Activated naive CD4-positive, alpha-beta T cell treated with anti-CD3 and anti-CD28 coated beads, Interleukin-2, amount 10 ng/mL, durations not matched to agents 7 days and 5 days (primary cell): ENCODE measurements at places on chromosomes 3 and 15.
A peak's percentile ranks its signal among the peaks of the same experiment; 100 is the strongest.

DNA sequence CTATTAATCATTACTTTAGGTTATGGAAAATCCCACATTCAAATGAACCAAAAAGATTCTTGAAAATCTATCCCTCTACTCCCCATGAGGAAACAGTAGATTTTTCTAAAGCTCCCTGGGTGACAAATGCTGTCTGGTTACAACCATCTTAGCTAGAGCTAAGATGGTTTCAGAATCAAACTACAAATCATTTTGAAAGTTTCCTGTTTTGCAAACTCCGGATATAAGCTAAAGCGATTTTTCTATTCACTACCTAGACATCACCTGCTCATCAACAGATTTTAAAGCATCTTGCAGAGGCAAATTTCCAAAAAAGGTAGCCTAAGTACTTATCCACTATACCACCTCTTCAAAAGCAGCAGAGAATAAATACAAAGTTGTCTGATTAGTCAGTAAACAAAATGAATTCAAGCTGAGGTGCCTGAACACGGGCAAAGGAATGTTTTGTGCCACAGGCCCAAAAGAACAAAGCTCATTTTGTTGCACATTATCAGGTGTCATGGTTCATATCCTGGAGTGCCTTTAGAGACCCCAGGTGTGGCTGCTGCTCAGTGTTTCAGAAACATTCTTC lies 204.9 kb downstream of the TNIK start:
- peak; percentile 32 for DNase-seq
- peak overlapping the region; percentile 49 for H3K4me3 ChIP-seq
- peaks cover 59% of the 10 kb centered on the region for H3K36me3 ChIP-seq
- H3K27ac ChIP-seq = peak overlapping the region; percentile 99
- H3K4me1 ChIP-seq = peaks cover 76% of the 10 kb centered on the region

DNA sequence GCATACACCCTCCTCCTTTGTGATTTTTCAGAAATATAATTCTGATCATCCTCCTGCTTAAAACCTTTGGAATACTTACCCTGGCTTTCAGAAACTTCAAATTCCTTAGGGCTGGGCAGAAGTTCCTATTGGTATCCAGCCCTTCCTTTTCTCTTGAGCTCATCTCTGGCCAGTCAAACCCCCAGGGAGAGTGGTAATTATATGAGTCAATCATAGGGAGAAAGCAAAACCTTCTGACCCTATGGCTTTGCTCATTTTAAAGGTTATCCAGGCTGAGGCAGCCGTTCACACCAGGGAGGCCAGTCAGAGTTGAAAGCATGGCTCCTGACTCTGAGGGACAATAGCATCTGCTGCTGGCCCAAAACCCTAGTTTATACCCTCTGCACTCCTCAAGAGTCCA lies 23.9 kb upstream of the CTNNB1 start:
- no peak overlapping the region for H3K4me3 ChIP-seq
- H3K27ac ChIP-seq = no peak overlapping the region
- no peaks in the 10 kb centered on the region for H3K4me1 ChIP-seq
- DNase-seq = no peak

- peaks cover 8% of the 10 kb centered on the region for H3K4me1 ChIP-seq
- no peak overlapping the region for H3K27ac ChIP-seq
- no peak for DNase-seq
- peaks cover 16% of the 10 kb centered on the region for H3K27me3 ChIP-seq
Observed at GRCh38 chr3:142228964-142229363, 3.6 kb upstream of the GK5 start.

GRCh38 chr15:101490922-101491733 lies 1.6 kb upstream of the PCSK6 start:
- peaks cover 79% of the 10 kb centered on the region for H3K27me3 ChIP-seq
- peaks cover 13% of the 10 kb centered on the region for H3K4me1 ChIP-seq
- no peak overlapping the region for H3K27ac ChIP-seq
- no peaks in the 10 kb centered on the region for H3K36me3 ChIP-seq

- no peaks in the 10 kb centered on the region for H3K27me3 ChIP-seq
- DNase-seq = no peak
- no peak overlapping the region for H3K4me3 ChIP-seq
- H3K36me3 ChIP-seq = no peaks in the 10 kb centered on the region
Observed at GRCh38 chr3:117558681-117559080, 849.1 kb downstream of the TUSC7 start.

- no peak for DNase-seq
- H3K36me3 ChIP-seq = no peaks in the 10 kb centered on the region
- H3K4me3 ChIP-seq = no peak overlapping the region
- H3K4me1 ChIP-seq = peaks cover 5% of the 10 kb centered on the region
- no peak overlapping the region for H3K27ac ChIP-seq
Observed at GRCh38 chr15:80240276-80240675, 11.7 kb downstream of the CTXND1 start.

DNA sequence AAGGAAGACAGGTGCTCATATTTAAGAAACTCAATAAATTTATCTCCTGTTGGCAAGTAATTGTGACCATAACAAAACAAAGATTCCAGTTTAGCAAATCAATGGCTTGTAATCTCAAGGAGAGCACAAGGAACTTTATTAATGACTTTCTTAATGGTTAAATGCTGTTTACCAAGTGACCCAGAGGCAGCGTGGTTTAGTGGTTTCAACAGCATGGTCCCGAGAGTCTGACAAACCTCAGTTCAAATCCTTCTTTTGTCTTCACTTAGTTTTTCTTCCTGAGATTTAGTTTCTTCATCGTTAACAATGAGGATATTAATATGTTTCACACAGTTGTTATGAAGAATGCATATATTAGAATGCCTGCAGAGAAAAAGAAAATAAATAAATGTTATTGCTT lies 212.6 kb downstream of the KCNMB2 start:
- H3K27me3 ChIP-seq = no peaks in the 10 kb centered on the region
- DNase-seq = no peak
- H3K27ac ChIP-seq = no peak overlapping the region
- H3K4me1 ChIP-seq = no peaks in the 10 kb centered on the region
- H3K36me3 ChIP-seq = no peaks in the 10 kb centered on the region

DNA sequence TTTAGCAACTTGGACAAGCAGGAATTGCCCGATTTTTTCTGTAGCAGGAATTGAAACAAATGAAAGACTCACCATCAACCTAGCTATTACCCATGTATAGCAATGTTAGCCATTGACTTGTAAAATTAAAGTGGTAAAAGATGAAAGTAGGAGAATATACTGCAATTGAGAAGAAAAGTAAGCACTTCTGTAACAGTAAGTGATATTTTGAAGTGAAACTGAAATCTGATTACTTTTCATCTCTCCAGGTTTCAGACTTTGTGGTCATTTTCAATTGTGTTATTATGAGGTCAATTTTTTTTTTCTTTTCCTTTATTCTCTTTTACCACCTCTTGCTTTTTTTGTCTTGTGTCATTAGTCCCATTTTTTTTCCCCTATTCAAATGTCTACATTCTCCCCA lies 1078.2 kb downstream of the ZPLD1 start:
- H3K27ac ChIP-seq = no peak overlapping the region
- H3K4me1 ChIP-seq = no peaks in the 10 kb centered on the region
- H3K36me3 ChIP-seq = no peaks in the 10 kb centered on the region
- H3K4me3 ChIP-seq = no peak overlapping the region
- H3K27me3 ChIP-seq = no peaks in the 10 kb centered on the region

DNA sequence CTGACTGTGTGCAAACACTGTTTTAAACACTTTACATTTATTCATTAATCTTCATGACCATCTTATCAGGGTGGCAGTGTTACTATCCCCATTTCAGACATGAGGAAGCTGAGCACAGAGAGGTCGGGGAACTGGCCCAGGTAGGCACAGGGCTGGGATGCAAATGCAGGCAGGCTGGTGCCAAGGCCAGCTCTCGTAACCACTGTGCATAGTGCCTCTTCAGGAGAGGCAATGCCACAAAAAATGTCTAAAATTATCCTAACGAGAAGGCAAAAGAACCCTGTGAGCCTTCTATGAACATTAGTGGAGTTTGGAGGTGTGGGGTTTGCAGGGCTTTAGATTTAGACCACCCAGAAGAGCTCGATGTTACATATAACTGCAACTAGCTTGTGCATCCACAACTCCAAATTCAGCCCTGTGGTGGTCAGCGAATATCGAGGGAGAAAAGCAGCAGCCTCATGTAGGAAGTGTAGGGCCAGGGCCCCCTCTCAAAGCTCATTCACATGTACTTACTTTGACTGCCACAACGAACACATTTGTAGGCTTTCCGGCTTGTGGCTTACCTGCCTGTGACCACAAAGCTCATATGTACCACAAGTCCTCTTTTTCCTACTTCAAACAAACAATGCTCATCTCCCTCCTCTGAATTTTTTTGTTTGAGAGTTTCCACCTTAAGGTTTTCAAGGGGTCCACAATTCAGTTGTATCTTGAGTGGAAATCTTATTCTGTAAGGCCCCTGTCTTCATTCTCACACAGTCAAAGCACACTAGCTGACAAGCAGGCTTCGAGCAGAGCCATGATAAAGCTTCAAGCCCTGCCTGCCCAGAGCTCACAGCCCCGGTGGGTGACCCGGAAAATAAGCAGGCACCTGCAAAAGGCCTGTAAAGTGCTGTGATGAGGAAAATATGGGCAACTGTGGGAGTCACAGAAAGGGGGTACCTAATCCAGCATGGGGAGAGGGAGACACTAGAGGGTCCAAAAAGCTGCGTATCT lies 722.9 kb upstream of the CFAP20DC start:
- H3K4me3 ChIP-seq = peak overlapping the region; percentile 11
- H3K27me3 ChIP-seq = no peaks in the 10 kb centered on the region
- H3K27ac ChIP-seq = peak overlapping the region; percentile 38
- H3K4me1 ChIP-seq = peaks cover 53% of the 10 kb centered on the region
- peaks cover 38% of the 10 kb centered on the region for H3K36me3 ChIP-seq
- peak; percentile 82 for DNase-seq

- no peak overlapping the region for H3K4me3 ChIP-seq
- H3K27me3 ChIP-seq = peaks cover 33% of the 10 kb centered on the region
- no peak overlapping the region for H3K27ac ChIP-seq
- peaks cover 5% of the 10 kb centered on the region for H3K4me1 ChIP-seq
- H3K36me3 ChIP-seq = no peaks in the 10 kb centered on the region
- no peak for DNase-seq
Observed at GRCh38 chr3:186757214-186757613, 26.2 kb upstream of the EIF4A2 start.

- H3K4me1 ChIP-seq = no peaks in the 10 kb centered on the region
- no peak overlapping the region for H3K4me3 ChIP-seq
- no peaks in the 10 kb centered on the region for H3K27me3 ChIP-seq
Observed at GRCh38 chr3:178637802-178638201, 101.6 kb downstream of the KCNMB2 start.
